ENCODE measurements at places on chromosomes 5 and 9.

- DNase-seq = no peak
- no peaks in the 10 kb centered on the region for H3K36me3 ChIP-seq
- H3K27me3 ChIP-seq = no peaks in the 10 kb centered on the region
- H3K4me1 ChIP-seq = no peaks in the 10 kb centered on the region
- no peak overlapping the region for H3K27ac ChIP-seq
Measured at GRCh38 chr5:148937239-148937638, 110.8 kb downstream of the ADRB2 start.

GRCh38 chr5:84597904-84598303 lies 213.2 kb upstream of the EDIL3 start:
- no peaks in the 10 kb centered on the region for H3K4me1 ChIP-seq
- H3K36me3 ChIP-seq = no peaks in the 10 kb centered on the region
- H3K27me3 ChIP-seq = no peaks in the 10 kb centered on the region
- DNase-seq = no peak

DNA sequence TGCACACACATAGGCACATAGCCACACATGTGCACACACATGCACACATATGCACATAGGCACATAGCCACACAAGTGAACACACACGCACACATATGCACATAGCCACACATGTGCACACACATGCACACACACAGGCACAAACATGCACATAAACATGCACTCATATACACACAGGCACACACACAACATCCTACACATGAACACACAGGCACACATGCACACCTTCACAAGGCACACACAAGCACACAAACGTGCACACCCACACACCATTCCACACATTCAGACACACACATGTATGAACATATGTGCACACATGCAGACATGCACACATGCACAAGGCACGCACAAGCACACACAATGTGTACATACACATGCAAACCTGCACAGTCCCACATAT lies 484.7 kb downstream of the IRX1 start:
- H3K4me3 ChIP-seq = no peak overlapping the region
- no peak for DNase-seq
- no peak overlapping the region for H3K27ac ChIP-seq
- no peaks in the 10 kb centered on the region for H3K27me3 ChIP-seq

GRCh38 chr5:57175551-57176309 lies 1.9 kb downstream of the GPBP1 start:
- H3K4me1 ChIP-seq = peaks cover 64% of the 10 kb centered on the region
- peak overlapping the region; percentile 85 for H3K4me3 ChIP-seq
- no peaks in the 10 kb centered on the region for H3K27me3 ChIP-seq
- DNase-seq = peak; percentile 64
- H3K27ac ChIP-seq = peak overlapping the region; percentile 100

GRCh38 chr9:18890372-18890771 lies 142.6 kb downstream of the SAXO1 start:
- H3K36me3 ChIP-seq = peaks cover 4% of the 10 kb centered on the region
- H3K27ac ChIP-seq = peak overlapping the region; percentile 1
- no peaks in the 10 kb centered on the region for H3K4me1 ChIP-seq
- no peak for DNase-seq
- H3K4me3 ChIP-seq = no peak overlapping the region

- H3K36me3 ChIP-seq = no peaks in the 10 kb centered on the region
- H3K27ac ChIP-seq = peak overlapping the region; percentile 80
- H3K27me3 ChIP-seq = no peaks in the 10 kb centered on the region
- no peak overlapping the region for H3K4me3 ChIP-seq
- peak; percentile 78 for DNase-seq
Measured at GRCh38 chr5:138974227-138975063, 99.3 kb upstream of the LRRTM2 start.

GRCh38 chr5:63053019-63053638 lies 474.5 kb downstream of the LRRC70 start:
- no peaks in the 10 kb centered on the region for H3K36me3 ChIP-seq
- no peak for DNase-seq
- H3K4me3 ChIP-seq = no peak overlapping the region
- H3K27ac ChIP-seq = no peak overlapping the region

DNA sequence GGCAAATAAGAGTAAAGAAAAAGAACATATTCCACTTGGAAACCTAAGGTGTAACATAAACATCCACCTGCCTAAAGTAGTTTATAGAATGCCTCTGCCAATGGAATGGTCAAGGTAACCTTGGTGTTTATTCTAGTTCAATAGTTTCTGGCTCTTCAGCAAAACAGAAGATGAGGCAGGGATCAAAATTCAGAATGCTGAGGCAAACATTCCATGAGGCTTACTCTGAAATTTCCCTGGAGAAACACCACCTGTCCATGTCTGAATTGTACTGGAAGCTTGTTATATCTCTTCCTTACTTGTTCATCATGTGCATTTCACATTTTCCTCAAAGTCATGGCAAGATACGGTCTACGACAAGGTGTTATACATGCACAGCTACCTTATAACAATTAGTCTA lies 1862.4 kb upstream of the ACO1 start:
- H3K36me3 ChIP-seq = no peaks in the 10 kb centered on the region
- H3K4me1 ChIP-seq = no peaks in the 10 kb centered on the region
- H3K27me3 ChIP-seq = no peaks in the 10 kb centered on the region
- H3K4me3 ChIP-seq = no peak overlapping the region
- H3K27ac ChIP-seq = no peak overlapping the region
- DNase-seq = peak; percentile 17

- peaks cover 69% of the 10 kb centered on the region for H3K4me1 ChIP-seq
- H3K4me3 ChIP-seq = no peak overlapping the region
- H3K27ac ChIP-seq = peak overlapping the region; percentile 90
- DNase-seq = no peak
- peaks cover 66% of the 10 kb centered on the region for H3K36me3 ChIP-seq
- H3K27me3 ChIP-seq = no peaks in the 10 kb centered on the region
Measured at GRCh38 chr5:140342287-140342686, 4.1 kb downstream of the HBEGF start.

DNA sequence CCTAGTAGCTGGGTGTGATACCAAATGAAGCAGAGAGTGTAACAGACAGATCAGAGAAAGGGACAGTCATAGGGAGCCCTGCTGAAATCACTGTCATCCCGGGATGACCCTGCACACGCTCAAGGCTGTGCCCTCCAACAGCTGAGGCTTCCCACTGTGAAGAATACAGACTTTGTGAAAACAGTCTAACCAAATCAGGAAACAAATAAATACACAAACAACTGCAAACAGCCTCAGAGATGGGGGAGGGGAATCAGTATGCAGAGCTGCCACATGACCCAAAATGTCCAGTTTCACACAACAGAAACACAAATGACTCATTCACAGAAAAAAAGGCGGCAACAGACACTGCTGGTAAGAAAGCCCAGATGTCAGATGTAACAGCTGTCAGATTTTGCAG lies 101.9 kb downstream of the ADAMTS2 start:
- H3K36me3 ChIP-seq = no peaks in the 10 kb centered on the region
- H3K27me3 ChIP-seq = no peaks in the 10 kb centered on the region
- peak overlapping the region; percentile 0 for H3K27ac ChIP-seq
- peak; percentile 65 for DNase-seq
- H3K4me3 ChIP-seq = no peak overlapping the region
- no peaks in the 10 kb centered on the region for H3K4me1 ChIP-seq

DNA sequence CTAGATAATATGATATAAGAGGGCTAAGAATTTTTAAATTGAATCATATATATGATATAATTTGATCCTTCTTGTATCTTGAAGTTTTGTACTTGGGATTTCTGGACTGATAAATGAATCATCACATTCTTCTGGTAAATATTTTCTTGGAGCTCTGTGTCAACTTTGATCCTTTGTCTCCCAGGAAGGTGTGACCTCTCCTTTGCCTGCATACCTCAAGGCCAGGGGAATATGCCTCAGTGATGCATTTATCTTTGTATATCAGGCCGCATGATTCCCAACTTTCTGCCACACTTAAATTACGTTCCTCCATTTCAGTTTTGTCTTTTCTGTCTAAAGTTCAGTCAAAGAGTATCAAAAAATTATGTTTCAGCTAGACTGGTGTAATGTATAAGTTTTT lies 101.2 kb downstream of the NLN start:
- H3K4me1 ChIP-seq = no peaks in the 10 kb centered on the region
- no peaks in the 10 kb centered on the region for H3K27me3 ChIP-seq
- H3K27ac ChIP-seq = no peak overlapping the region
- DNase-seq = no peak
- no peak overlapping the region for H3K4me3 ChIP-seq
- H3K36me3 ChIP-seq = peaks cover 3% of the 10 kb centered on the region

GRCh38 chr5:120805131-120805530 lies 341.0 kb downstream of the PRR16 start:
- H3K4me3 ChIP-seq = no peak overlapping the region
- H3K36me3 ChIP-seq = no peaks in the 10 kb centered on the region
- no peaks in the 10 kb centered on the region for H3K4me1 ChIP-seq
- DNase-seq = no peak
- no peaks in the 10 kb centered on the region for H3K27me3 ChIP-seq

DNA sequence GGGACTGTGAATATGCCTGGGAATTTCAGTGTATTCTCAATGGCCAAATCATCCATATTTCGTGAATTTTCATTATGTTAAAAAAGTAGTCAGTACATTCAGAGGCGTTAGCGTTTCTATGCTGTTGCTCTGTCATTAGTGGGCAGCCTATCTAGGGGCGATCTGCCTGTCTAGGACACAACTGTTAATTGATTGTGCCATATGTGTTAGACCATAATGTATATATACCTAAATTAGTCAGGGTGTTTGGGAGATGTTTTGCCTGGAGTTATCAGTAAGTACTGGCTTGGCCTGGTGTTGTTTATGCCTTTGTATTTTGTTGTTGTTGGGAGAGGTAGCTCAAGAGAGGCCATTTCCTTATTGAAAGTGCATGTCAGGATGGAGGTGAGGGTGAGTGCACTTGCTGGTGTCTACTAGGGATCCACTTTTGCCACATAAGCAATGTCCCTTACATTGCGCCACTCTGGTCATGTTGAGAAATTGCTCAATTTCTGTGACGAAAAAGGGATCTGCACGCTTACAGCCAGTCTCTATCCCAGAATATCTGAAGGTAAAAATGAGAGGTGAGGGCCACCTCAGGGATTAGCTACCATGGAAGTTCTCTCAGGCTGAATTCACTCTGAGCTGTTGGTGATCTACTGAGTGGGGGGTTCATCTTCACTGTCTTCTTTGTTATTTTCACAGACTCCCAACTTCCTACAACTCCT lies 123.3 kb downstream of the ST8SIA4 start:
- H3K4me3 ChIP-seq = no peak overlapping the region
- H3K27ac ChIP-seq = no peak overlapping the region
- no peak for DNase-seq
- H3K36me3 ChIP-seq = no peaks in the 10 kb centered on the region
- no peaks in the 10 kb centered on the region for H3K4me1 ChIP-seq
- no peaks in the 10 kb centered on the region for H3K27me3 ChIP-seq

DNA sequence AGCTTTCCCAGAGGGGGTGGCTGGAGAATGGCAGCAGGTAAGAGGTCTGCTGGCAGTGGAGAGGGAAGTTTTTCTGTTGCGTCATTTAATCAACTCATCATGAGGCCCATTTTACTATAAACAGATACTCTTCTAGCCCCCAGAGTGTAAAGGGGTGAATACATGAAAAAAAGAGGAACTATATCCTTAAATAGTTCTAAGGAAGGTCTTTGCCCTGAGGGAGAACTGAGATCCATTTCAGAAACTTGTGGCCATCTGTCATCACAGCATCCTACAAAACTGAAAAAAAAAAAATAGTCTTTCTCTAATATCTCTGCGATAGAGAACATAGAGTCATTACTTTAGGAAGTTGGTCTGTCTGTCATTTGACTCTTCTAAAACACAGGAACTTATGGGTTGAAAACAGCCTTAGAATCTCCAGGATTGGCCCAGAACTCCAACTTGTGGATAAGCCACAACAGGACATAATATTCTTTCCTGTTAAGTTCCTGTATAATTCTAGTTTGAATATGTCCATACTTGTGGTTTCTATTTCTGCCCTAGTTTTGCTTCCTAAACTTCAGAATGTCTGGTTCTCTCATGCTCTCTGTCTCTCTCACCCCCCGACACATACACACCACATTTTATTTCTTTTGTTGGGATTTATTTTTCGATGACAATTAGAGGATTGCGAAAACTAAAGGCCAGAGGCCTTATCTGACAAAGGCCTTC lies 238.5 kb upstream of the PIK3R1 start:
- no peak overlapping the region for H3K27ac ChIP-seq
- peaks cover 16% of the 10 kb centered on the region for H3K4me1 ChIP-seq
- no peaks in the 10 kb centered on the region for H3K36me3 ChIP-seq
- no peak overlapping the region for H3K4me3 ChIP-seq
